ENCODE measurements at places on chromosomes 4 and X.

GRCh38 chr4:16264798-16265197, 38.5 kb upstream of the TAPT1 start:
- no peak for DNase-seq

- no peak for DNase-seq
Observed at GRCh38 chr4:6308899-6309643, 39.4 kb downstream of the WFS1 start.

DNA sequence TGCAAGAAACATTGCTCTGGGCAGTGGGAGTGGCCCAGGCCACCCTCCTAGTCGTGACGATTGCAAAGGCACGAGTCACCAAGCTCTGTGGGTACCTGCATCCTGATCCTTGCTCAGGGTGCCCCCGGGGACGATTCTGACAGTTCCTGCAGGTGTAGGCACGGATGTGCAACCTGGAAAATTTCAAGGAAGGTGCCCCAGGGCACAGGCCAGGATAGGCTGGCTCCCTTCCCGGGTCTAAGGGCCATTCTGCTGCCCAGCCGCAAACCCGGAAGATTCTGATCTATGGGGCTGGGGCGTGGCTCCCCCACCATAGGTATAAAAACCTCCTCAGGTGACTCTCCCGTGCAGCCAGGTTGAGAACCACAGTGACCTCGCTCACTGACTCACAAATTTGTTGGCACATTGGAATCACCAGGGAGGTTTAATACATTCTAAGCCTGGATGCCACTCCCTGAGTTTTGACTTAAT, 228.5 kb downstream of the PTTG2 start:
- DNase-seq: no peak

DNA sequence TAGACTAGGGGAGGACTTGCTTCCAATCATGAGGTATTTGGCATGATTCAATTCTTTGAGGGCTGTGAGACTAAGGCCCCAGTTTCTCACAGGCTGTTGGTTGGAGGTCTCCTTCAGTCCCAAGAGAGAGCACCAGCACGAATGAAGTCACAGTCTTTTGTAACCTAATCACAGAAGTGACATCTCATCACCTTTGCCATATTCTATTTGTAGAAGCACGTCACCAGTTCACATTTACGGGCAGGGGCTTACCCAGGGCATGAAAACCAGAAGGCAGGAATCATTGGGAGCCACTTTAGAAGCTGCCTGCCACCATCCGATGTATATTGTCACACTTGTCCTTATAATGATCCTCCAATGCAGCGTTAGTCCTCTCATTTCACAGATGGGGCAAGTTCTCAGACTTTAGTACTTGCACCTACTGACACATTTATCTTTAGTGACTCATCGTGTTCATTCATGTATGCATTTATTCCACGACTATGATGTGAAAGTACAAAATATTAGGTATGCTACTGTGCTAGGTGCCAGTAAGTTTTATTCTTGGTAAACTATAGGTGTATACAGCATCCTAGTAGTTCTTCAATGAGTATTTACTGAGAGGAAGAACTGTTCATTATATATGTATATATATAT, 163.8 kb upstream of the PGRMC2 start:
- DNase-seq: no peak

- no peak for DNase-seq
Observed at GRCh38 chr4:33073811-33074210, 2353.6 kb downstream of the PCDH7 start.

GRCh38 chr4:87856816-87857215, 24.0 kb downstream of the MEPE start:
- DNase-seq: no peak

- no peak for DNase-seq
Observed at GRCh38 chr4:25884031-25884782, 21.4 kb upstream of the SEL1L3 start.

DNA sequence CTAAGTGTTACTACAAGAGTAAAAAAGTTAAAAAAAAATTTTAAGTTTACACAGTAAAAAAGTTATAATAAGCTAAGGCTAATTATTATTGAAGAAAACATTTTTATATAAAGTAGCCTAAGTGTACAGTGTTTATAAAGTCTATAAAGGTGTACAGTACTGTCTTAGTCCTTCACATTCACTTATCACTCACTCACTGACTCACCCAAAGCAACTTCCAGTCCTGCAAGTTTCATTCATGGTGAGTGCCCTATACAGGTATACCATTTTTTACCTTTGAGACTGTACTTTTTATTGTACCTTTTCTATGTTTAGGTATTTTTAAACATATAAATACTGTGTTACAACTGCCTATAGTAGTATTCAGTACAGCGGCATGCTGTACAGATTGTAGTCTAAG, 74.2 kb downstream of the TMEM165 start:
- no peak for DNase-seq

GRCh38 chrX:41419082-41419481, 28.1 kb upstream of the NYX start:
- no peak for DNase-seq

GRCh38 chr4:96063639-96064038, 223.7 kb downstream of the PDHA2 start:
- DNase-seq: no peak

GRCh38 chr4:74096265-74096980, 2.6 kb downstream of the CXCL2 start:
- DNase-seq: no peak

DNA sequence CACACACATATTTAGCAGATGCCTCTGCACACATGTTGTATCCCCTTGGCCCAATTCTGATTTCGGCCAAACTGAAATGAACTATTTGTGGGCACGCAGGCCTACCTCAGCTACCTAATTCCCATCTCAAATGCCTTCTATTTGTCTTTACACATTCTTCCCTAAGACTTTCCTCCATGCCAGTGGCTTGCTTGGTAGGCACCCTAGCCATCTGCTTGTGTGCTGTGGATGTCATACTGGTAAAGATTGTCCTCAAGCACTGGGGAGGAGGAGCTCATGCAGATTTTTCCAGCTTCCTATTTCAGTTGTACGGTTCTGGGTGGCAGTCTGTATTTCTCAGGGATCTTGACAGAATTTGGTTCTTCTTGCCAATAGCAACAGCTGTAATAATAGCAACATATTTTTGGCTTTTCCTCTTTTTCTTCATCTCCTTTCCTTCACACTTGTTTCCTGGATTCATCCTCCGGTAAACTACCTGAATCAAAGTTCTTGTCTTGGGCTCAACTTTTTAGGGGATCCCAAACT, 514.3 kb downstream of the ADGRL3 start:
- no peak for DNase-seq

- no peak for DNase-seq
Observed at GRCh38 chr4:173380987-173381386, 10.2 kb downstream of the SAP30 start.

DNA sequence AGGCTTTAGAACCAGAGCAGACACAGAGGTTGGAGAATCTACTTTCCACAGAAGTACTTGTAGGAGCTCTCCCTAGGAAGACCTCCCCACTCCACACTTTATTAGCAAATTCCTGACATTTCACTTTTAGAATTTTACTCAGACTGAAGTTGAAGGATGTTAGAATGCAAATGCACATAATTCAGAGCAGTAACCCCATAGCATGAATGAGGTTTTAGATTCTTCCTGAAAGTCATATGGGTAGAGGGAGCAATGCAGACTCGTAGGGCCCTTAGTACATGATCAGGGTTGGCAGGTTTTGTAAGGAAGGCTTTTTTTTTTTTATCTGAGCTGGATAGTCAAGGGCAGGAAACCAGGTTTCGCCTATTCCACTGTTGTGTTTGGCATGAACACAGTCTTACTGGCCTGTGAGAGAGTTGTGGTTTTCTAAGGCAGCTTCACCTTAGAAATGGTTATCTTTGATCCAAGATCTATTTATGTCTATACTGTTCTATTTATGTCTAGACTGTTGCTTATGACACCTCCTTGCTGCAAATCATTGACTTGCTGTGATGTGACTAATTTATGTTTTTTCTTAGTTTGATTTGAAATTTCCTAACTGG, 48.9 kb downstream of the SPATA18 start:
- no peak for DNase-seq

GRCh38 chr4:101292901-101293300, 54.4 kb downstream of the PPP3CA start:
- DNase-seq: no peak

DNA sequence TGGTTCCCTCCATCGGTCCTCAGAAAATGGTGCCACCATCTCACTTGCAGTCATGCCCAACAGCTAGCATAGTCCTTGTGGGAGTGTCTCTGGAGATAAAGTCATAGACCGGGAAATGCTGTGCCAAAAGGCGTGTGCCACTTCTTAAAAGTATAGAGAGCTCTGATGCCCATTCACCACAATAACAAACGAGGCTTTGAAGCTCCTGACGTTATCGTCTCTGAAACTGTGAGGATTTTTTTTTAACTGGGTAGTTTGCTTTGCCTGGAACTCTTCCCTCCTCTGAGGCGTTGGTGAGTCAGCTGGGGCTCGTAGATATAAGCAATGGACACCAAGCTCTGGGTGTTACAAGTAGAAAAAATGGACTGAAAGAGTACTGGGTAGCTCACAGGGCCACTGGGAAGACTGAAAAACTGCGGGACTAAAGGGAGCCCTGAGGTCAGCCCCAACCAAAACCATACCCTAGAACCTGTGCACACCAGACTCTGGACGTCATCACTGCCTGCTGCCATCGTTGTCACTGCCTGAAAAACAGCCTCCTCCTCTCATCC, 89.4 kb upstream of the TRIM2 start:
- no peak for DNase-seq

- DNase-seq: no peak
Observed at GRCh38 chrX:7158468-7158990, 10.6 kb upstream of the PUDP start.

DNA sequence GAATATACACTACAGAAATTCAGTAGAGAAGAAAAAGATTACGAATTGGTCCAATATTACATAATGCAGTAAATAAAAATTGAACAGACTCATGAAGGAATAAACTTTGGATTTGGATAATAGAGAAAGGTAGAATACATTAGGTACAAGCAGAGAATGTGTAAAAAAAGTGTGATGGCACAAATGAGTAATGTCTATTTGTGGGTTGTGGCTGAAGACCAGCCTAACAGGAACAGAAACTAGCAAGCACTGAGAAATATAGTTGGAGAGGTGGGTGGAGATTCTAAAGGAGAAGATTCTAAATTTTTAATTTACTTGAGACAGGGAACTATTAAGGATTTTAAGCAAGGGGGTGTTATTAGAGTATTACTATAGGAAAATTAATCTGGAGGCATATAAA, 15.2 kb upstream of the CLOCK start:
- no peak for DNase-seq

DNA sequence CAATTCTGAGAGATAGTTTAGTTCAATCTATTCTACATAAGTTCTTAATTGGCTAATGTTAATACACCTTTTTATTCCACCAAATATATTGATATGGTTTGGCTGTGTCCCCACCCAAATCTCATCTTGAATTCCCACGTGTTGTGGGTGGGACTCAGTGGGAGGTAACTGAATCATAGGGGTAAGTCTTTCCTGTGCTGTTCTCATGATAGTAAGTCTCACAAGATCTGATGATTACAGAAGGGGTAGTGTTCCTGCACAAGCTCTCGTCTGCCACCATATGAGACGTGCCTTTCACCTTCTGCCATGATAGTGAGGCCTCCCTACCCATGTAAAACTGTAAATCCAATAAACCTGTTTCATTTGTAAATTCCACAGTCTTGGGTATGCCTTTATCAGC, 11.3 kb downstream of the PPA2 start:
- no peak for DNase-seq
